ENCODE measurements at places on chromosomes 1 and 21. TPM values are rescaled to one million over a fixed set of nuclear protein-coding genes. Genes with fewer than 3 reads are reported as not detected.

The BCL2L15 gene
- 2.1 TPM for total RNA-seq

The PTCH2 gene
- total RNA-seq: 0.82 TPM

The RHBDL2 gene
- not detected for total RNA-seq

The CFHR5 gene
- total RNA-seq: not detected

The KISS1 gene
- not detected for total RNA-seq

The NUP210L gene
- total RNA-seq: not detected

The COA7 gene
- total RNA-seq: 26.3 TPM

The UBXN10 gene
- total RNA-seq: 1.1 TPM

DNA sequence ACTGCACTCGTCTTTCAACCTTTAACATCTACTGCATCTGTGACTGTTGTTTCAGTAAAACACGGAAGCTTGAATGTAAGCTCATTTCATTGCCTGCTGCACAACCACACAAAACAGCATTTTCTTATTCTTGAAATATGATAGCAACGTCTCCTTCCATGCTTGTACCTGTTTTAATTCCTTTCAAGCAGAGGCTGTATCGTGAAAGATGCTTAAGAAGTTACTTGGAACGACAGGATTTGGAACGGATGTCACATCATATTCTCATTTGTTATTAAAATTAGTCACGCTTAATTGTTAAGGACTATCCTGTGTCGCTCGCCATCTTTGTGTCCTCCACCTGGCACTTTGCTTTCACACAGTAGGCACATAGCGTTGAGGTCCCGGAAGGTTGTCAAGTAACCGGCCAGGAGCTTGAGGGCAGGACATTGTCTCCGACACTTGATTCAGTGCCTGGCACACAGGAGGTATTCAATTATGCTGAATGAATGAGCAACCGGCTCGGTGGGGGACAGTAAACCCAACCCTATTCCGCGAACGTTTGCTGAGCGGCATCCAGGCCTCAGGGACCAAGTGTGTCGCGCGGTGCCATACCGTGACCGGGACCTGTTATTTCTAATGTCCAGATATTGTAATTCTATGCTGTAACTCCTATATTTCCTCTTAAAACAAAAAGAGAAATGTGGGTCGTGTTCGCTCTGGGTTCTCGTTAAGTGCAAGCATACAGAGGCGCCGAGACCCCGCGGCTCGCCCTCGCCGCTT lies 499 bp upstream of the SH3GLB1 start:
- H3K27me3 ChIP-seq: no peaks in the 10 kb centered on the region
- H3K27ac ChIP-seq: peak overlapping the region; percentile 94
- peak; percentile 71 for DNase-seq
- H3K36me3 ChIP-seq: peaks cover 10% of the 10 kb centered on the region

GRCh38 chr1:76939050-76939816 lies 72.0 kb downstream of the ST6GALNAC5 start:
- no peak overlapping the region for H3K27ac ChIP-seq
- no peaks in the 10 kb centered on the region for H3K36me3 ChIP-seq
- no peaks in the 10 kb centered on the region for H3K27me3 ChIP-seq
- no peak overlapping the region for H3K4me3 ChIP-seq
- DNase-seq: no peak

GRCh38 chr1:205568135-205568468 lies 63.6 kb downstream of the CDK18 start:
- no peak overlapping the region for H3K4me3 ChIP-seq
- DNase-seq: no peak
- H3K27me3 ChIP-seq: peaks cover 75% of the 10 kb centered on the region
- peaks cover 4% of the 10 kb centered on the region for H3K4me1 ChIP-seq
- H3K27ac ChIP-seq: no peak overlapping the region
- no peaks in the 10 kb centered on the region for H3K36me3 ChIP-seq

DNA sequence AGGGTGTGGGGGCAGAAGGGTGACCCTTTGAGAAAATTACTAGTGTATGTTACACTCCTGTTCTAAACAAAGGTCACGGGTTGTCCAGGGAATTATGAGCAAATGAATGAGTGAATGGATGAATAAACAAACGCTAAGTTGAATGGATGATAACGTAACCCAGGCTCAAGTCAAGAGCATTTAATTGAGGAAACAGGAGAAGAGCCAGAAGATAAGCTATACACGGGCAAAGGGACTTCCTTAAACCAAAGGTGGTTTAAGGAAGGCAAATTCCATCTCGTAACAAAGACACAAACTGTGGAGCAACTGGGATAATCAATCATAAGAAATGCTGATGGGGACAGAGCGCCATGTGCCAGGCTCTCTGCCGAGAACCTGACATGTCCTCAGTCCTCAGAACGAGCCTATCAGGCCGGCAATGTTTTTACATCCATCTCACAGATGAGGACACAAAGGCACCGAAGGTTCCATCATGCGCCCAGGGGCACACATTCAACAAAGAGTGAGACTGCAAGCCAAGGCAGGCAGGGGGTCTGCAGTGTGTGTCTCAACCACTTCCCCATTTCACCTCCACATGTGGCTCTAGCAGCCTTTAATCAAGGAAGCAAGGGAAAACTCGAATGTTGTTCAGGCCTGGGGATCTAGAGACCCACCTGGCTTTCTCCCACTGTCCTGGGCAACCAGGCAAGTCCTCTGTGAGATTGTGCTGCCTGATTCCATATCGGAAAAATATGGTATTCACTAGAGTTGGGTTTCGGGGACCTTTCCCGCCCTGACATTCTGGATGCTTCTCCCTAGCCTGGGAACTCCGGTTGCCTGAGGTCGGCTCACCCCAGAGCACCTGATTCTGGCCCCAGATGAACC lies 126.8 kb upstream of the EDN2 start:
- no peak overlapping the region for H3K27ac ChIP-seq
- peaks cover 3% of the 10 kb centered on the region for H3K36me3 ChIP-seq
- H3K27me3 ChIP-seq: no peaks in the 10 kb centered on the region
- no peak for DNase-seq

DNA sequence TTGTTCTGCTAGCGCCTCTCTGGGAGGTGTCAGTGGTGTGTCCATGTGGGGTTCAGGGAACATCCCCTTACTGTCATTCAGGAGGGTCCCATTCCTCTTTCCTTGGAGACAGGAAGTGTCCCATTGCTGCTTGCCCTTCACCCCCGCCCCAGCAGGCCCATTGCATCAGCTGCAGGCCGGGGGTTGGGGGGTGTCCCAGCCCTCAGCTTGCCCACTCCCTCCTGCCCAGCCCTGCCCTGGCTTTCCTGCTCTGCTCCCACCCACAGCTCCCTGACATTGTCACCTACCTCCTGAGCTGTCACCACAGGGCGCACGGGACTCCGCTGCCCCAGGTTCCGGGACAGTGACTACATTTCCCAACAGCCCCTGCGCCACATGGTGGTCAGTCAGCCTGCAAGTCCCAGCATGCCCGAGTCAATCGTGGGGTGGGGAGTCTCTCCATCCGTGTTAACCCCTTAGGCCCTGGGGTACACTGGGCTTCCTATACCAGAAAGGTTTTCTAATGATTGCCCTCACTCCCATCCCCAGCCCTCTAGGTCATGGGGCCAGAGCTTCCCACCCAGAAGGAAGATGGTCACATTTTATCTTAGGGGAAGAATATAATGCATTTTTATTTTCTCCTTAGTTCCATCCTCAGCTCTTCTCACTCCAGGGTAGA lies at the start of gene INPP5B:
INPP5B (minus strand) TSS at position 351 of the 658 bp plus-strand sequence. CDS start 745 bp downstream, outside the sequence.
- no peaks in the 10 kb centered on the region for H3K27me3 ChIP-seq
- DNase-seq: peak; percentile 92

- H3K4me3 ChIP-seq: no peak overlapping the region
- H3K36me3 ChIP-seq: no peaks in the 10 kb centered on the region
- H3K27ac ChIP-seq: no peak overlapping the region
- H3K4me1 ChIP-seq: no peaks in the 10 kb centered on the region
- no peaks in the 10 kb centered on the region for H3K27me3 ChIP-seq
- DNase-seq: no peak
Observed at GRCh38 chr1:83098131-83098530, 900.8 kb downstream of the TTLL7 start.

DNA sequence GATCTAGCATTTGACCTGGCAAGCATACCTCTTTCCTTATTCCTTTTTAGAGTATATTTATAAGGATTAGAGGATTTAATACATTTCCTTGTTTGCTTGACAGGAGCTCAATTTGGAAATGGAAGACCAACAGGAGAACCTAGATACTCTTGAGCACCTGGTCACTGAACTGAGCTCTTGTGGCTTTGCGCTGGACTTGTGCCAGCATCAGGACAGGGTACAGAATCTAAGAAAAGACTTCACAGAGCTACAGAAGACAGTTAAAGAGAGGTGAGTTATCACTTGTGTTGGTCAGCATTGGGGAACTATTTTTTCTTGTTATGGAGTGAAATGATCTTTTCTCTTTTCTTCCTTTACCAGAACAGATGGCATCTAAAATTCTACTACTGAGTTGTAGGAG lies 123.4 kb upstream of the BMP8A start:
- no peak overlapping the region for H3K27ac ChIP-seq
- no peaks in the 10 kb centered on the region for H3K4me1 ChIP-seq
- peaks cover 55% of the 10 kb centered on the region for H3K36me3 ChIP-seq
- no peak overlapping the region for H3K4me3 ChIP-seq
- H3K27me3 ChIP-seq: no peaks in the 10 kb centered on the region

DNA sequence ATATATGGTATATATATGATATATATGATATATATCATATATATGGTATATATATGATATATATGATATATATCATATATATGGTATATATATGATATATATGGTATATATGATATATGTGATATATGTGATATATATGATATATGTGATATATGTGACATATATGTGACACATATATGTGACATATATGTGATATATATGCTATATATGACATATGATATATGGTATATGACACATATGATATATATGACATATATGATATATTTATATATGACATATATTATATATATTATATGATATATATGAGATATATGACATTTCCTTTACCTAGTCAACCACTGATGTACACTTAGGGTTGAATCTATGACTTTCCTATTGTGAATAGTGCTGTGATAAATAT lies 36.1 kb upstream of the EEIG2 start:
- peaks cover 1% of the 10 kb centered on the region for H3K36me3 ChIP-seq
- H3K27me3 ChIP-seq: peaks cover 24% of the 10 kb centered on the region
- H3K27ac ChIP-seq: no peak overlapping the region
- DNase-seq: no peak

- no peaks in the 10 kb centered on the region for H3K27me3 ChIP-seq
- H3K27ac ChIP-seq: no peak overlapping the region
- no peaks in the 10 kb centered on the region for H3K36me3 ChIP-seq
- DNase-seq: no peak
- H3K4me3 ChIP-seq: no peak overlapping the region
Observed at GRCh38 chr1:187680823-187681222, 852.1 kb downstream of the PLA2G4A start.

GRCh38 chr1:17056551-17056950 lies 2.7 kb upstream of the SDHB start:
- peaks cover 14% of the 10 kb centered on the region for H3K4me1 ChIP-seq
- peaks cover 3% of the 10 kb centered on the region for H3K36me3 ChIP-seq
- no peak for DNase-seq
- H3K27me3 ChIP-seq: peaks cover 9% of the 10 kb centered on the region

DNA sequence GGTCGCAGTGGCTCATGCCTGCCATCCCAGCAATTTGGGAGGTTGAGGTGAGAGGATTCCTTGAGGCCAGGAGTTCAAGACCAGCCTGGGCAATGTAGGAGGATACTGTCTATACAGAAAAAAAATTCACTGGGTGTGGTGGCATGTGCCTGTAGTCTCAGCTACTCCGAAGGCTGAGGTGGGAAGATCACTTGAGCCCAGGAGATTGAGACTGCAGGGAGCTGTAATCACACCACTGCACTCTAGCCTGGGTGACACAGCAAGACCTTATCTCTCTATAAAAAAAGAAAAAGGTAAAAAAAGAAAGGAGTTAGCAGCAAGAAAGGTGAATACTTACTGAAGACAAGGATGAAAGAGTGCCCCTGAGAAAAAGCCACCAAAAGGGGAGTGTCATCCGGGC lies 23.7 kb upstream of the BCL10 start:
- no peak for DNase-seq
- H3K4me3 ChIP-seq: no peak overlapping the region
- peaks cover 73% of the 10 kb centered on the region for H3K27me3 ChIP-seq
- H3K36me3 ChIP-seq: peaks cover 3% of the 10 kb centered on the region
- peaks cover 22% of the 10 kb centered on the region for H3K4me1 ChIP-seq

Data from activated CD8-positive, alpha-beta memory T cell treated with anti-CD3 and anti-CD28 coated beads, Interleukin-2, amount 10 ng/mL, durations not matched to agents 7 days and 5 days (primary cell).